A549 treated with ZK216348 at 1 μM for 4 hours (cell line): ENCODE measurements at places on chromosomes 1 and 21. TPM values are rescaled to one million over a fixed set of nuclear protein-coding genes. Genes with fewer than 3 reads are reported as not detected.

The MATN1 gene
- total RNA-seq, result 0.06 TPM in 1 of 5 replicates, not detected in the others

The GPR161 gene
- 8.7 to 21.3 TPM (median 16.4 TPM) in 5 replicates for total RNA-seq

The GPX7 gene
- total RNA-seq, result not detected in 5 replicates

The DNAI4 gene
- total RNA-seq, result 0.37 to 1.4 TPM (median 0.47 TPM) in 5 replicates

The PARS2 gene
- total RNA-seq, result 3.2 to 4.9 TPM (median 4.2 TPM) in 5 replicates

The PRELP gene
- not detected in 5 replicates for total RNA-seq

The AIRE gene
- total RNA-seq, result not detected in 5 replicates

The CELSR2 gene
- 2.8 to 6.6 TPM (median 5.5 TPM) in 5 replicates for total RNA-seq

The CELA3B gene
- total RNA-seq, result not detected in 5 replicates

The AMY1A gene
- not detected in 5 replicates for total RNA-seq

The CASQ2 gene
- not detected in 5 replicates for total RNA-seq

The VASH2 gene
- total RNA-seq, result 2.8 to 3.9 TPM (median 3.7 TPM) in 5 replicates

The NBPF4 gene
- 0.08 to 0.14 TPM (median 0.13 TPM) in 4 of 5 replicates, not detected in the other for total RNA-seq

The ASPM gene
- 10.8 to 26.1 TPM (median 22.7 TPM) in 5 replicates for total RNA-seq

The CCDC30 gene
- 0.94 to 1.5 TPM (median 1.2 TPM) in 5 replicates for total RNA-seq

The RYR2 gene
- 0.01 to 0.13 TPM (median 0.03 TPM) in 4 of 5 replicates, not detected in the other for total RNA-seq

The SRSF11 gene
- 66.8 to 128 TPM (median 82.0 TPM) in 5 replicates for total RNA-seq

The MPL gene
- 0.46 to 0.63 TPM in 2 of 5 replicates, not detected in the others for total RNA-seq

The HECTD3 gene
- 11.1 to 22.3 TPM (median 19.7 TPM) in 5 replicates for total RNA-seq

The TAGLN2 gene
- total RNA-seq, result 993 to 1,093 TPM (median 1,041 TPM) in 5 replicates

The TACSTD2 gene
- total RNA-seq, result 0.10 TPM in 1 of 5 replicates, not detected in the others

The ENAH gene
- total RNA-seq, result 58.0 to 98.7 TPM (median 83.0 TPM) in 5 replicates

The LORICRIN gene
- total RNA-seq, result not detected in 5 replicates
